ENCODE measurements at places on chromosomes 1 and 21.

DNA sequence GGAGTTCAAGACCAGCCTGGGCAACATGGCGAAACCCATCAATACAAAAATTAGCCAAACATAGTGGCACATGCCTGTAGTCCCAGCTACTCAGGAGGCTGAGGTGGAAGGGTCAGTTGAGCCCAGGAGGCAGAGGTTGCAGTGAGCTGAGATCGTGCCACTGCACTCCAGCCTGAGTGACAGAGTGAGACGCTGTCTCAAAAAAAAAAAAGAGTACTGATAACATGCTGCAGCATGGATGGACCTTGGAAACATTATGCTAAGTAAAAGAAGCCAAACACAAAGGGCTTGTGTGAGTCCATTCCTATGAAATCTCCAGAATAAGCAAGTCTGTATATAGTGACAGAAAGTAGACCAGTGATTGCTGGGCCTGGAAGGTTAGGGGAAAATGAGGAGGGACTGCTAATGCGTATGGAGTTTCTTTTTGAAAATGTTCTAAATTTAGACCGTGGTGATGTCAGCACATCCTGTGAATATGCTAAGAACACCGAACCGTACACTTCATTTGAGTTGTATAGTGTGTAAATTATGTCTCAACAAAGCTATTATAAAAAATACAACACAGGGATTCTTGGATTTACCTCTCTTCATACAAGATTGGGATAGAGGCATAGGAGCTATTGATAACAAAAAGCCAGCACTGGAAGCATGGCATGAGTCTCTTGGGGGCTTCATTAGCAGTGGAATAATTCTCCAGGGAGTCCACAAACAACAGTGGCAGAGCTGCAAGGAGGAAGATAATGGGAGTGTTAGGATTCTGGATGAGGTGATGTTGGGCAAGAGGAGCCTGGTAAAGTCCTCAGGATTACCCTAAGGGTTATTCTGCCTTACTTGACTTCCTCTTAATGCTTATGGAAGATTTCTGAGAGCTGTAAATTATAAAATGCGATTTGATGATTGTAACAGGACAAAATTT lies 73.5 kb downstream of the TTC3 start:
- peaks cover 3% of the 10 kb centered on the region for H3K36me3 ChIP-seq
- H3K4me3 ChIP-seq, result no peak overlapping the region
- H3K27me3 ChIP-seq, result no peaks in the 10 kb centered on the region
- DNase-seq, result no peak
- H3K4me1 ChIP-seq, result no peaks in the 10 kb centered on the region

DNA sequence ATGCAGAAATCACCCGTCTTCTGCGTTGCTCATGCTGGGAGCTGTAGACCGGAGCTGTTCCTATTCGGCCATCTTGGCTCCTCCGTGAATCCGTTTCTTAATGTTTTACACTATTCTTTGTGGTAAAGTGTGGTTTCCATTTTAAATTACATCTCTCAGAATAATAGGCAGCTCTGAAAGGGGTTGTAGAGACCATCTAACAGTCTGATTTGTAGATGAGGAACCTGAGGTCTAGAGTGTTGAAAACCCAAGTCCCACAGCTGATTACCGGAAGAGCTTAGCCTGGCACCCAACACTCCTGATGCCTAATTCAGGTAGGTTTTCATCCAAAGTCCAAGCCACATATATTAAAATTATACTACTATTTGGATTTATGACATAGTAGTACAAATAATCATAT lies 144.0 kb downstream of the LEPR start:
- no peak for DNase-seq
- H3K36me3 ChIP-seq, result no peaks in the 10 kb centered on the region
- H3K27me3 ChIP-seq, result no peaks in the 10 kb centered on the region
- H3K4me1 ChIP-seq, result no peaks in the 10 kb centered on the region
- H3K4me3 ChIP-seq, result no peak overlapping the region

GRCh38 chr1:176691251-176692228 lies 228.6 kb downstream of the PAPPA2 start:
- H3K4me3 ChIP-seq, result no peak overlapping the region
- DNase-seq, result no peak
- no peaks in the 10 kb centered on the region for H3K4me1 ChIP-seq
- no peak overlapping the region for H3K27ac ChIP-seq

- peaks cover 61% of the 10 kb centered on the region for H3K4me1 ChIP-seq
- H3K4me3 ChIP-seq, result no peak overlapping the region
- H3K36me3 ChIP-seq, result peaks cover 57% of the 10 kb centered on the region
- no peak for DNase-seq
- peak overlapping the region; percentile 76 for H3K27ac ChIP-seq
- H3K27me3 ChIP-seq, result no peaks in the 10 kb centered on the region
These were observed 13.5 kb downstream of the VANGL1 start for GRCh38 chr1:115655306-115655663.

- no peak for DNase-seq
- no peaks in the 10 kb centered on the region for H3K36me3 ChIP-seq
- H3K27me3 ChIP-seq, result peaks cover 34% of the 10 kb centered on the region
- H3K4me1 ChIP-seq, result peaks cover 34% of the 10 kb centered on the region
These were observed 21.1 kb upstream of the TBX15 start for GRCh38 chr1:119009312-119009655.

GRCh38 chr1:60848583-60849188 lies 233.7 kb upstream of the NFIA start:
- H3K4me1 ChIP-seq, result no peaks in the 10 kb centered on the region
- H3K36me3 ChIP-seq, result no peaks in the 10 kb centered on the region
- no peak overlapping the region for H3K27ac ChIP-seq
- no peak for DNase-seq
- H3K27me3 ChIP-seq, result no peaks in the 10 kb centered on the region

DNA sequence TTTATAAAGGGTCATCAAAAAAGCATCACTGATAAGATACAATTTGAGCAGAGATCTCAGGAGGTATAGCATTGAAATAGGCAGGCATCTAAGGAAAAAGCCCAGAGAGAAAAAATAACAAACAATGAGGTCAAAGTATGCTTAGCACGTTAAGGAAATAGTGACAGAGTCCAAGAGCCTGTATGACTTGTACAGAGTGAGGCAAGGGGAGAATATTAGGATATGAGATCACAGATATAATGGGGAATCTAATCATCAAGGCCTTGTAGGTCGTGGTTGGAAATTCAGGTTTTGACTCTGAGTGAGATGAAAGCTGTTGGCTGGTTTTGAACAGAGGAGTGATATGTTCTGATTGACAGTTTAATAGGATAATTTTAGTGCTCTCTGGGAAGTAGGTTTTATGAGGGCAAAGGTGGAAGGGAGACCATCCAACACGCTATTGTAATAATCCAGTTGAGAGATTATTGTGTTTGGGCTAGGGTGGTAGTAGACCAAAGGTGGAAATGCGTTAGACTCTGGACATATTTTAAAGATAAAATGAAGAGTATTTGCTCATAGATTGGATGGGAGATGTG lies 644.6 kb upstream of the TMPRSS15 start:
- H3K36me3 ChIP-seq, result no peaks in the 10 kb centered on the region
- no peaks in the 10 kb centered on the region for H3K4me1 ChIP-seq
- H3K27ac ChIP-seq, result no peak overlapping the region
- DNase-seq, result no peak

DNA sequence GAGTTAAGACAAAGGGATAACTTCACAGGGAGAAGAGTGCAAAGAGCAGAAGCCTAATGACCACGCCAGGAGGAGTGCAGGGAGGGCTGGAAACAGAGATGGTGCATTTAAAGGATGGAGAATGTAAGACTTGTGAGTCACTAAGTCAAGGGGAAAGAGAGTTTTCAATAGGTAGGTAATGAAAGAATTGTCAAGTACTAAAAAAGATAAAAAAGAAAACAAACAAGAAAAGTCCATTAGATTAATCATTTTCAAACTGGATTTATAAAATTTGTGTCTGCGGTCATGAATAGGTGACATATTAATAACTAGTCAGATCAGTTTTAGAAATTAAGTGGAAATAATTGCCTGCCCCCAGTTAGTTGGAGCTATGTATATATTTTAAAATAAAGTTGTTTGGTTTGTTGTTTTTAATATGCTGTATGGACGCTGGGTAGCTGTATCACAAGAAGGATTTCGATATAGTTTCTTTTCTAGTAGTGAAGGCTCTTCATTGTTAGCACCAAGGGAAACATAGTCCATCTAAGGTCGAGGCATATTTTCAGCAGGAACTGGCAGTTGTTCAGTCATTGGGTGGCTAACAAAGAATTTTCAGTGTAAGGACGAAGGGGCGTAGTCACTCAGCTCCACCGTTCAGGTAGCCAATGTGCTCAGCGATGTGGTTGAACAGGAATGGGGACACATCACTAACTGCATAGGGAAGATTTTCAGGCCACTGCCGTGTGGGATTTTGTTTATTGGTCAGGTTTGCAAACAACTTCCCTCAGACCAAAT lies 203.0 kb downstream of the TGFB2 start:
- no peak for DNase-seq
- no peak overlapping the region for H3K27ac ChIP-seq
- H3K4me1 ChIP-seq, result no peaks in the 10 kb centered on the region
- H3K27me3 ChIP-seq, result no peaks in the 10 kb centered on the region
- no peaks in the 10 kb centered on the region for H3K36me3 ChIP-seq

DNA sequence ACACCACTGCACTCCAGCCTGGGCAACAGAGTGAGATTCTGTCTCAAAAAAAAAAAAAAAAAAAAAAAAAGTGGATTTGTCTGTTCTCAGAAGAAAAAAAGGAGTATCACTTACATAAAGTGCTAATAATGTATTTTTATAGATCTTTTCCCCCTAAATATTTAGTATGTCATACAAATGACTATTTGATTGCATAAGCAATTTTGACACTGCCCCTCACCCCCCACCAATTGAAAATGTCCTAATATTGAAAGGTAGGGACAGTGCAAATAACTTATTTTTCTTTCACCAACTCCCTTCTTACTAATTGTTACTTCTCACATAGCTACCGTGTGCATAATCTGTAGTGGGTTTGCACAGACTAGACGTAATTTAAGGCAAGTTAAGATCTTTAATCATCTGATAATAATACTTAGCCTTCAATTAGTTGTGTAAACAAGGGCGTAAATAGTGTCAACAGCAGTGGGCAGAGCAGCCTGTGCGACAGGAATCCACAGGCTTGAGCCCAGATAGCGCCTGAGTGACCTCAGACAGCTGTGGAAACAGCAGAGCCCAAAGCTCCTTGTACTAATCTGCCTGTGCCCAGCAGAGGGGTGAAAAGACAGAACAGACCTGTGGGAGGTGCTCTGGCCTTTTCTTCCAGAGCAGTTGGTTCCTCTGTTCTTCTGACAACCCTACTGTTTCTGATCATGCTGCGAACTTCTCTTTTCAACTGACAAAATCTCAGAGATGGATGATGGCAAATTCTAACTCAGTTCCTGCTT lies 4.5 kb upstream of the IER5 start:
- H3K27ac ChIP-seq, result no peak overlapping the region
- no peaks in the 10 kb centered on the region for H3K27me3 ChIP-seq
- no peaks in the 10 kb centered on the region for H3K36me3 ChIP-seq
- H3K4me3 ChIP-seq, result no peak overlapping the region
- no peak for DNase-seq

DNA sequence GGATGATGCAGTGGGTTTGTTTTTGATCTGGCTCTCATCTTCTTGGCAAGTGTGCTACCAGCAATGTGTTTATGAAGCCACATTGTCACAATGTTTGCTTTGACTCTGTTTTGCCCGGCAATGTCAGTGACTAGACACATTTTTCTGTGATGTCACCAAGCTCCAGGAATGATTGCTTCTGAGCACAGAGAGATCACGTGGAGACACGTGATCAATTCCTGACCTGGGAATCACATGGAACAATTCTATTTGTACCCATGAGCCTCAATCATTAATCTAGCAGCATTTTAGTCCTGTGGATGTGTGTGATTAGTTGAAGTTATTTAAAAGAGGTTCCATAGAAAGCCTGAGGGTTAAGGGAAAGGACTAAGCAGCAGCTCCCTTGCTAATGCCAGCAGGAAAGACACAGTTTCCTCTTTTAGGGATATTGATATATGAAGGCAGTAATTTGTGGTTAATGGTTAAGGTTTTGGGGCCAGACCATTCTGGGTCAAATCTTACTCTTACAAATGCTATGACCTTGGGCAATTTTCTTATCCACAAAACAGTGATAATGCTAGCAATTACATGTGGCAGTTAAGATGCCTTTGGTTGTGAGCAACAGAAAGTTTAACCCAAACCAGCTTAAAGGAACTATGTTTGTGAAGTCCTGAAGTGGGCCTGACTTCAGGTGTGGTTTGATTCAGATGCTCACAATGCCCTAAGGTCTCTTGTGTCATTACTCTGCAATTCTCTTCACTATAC lies 59.0 kb downstream of the FASLG start:
- no peak for DNase-seq
- H3K36me3 ChIP-seq, result no peaks in the 10 kb centered on the region
- H3K27ac ChIP-seq, result no peak overlapping the region
- peaks cover 22% of the 10 kb centered on the region for H3K4me1 ChIP-seq
- H3K4me3 ChIP-seq, result no peak overlapping the region

DNA sequence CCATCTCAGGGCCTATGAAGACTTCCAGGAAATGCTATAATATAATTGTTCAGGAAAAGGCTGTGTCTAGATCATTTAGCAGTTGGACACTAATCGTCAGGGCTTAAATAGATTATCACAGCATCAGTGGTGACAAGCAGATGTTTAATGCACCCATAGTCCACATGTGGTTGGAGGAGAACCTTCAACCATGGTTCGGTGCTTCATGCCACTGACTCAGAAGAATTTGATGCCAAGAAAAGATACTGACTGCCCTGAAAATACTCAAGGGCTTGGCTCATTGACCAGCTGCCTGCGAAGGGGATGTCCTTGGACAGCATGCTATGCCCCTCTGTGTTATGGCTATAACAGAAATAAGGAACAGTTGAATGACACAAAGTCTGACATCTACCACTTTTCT lies 175.7 kb downstream of the HHIPL2 start:
- no peak overlapping the region for H3K4me3 ChIP-seq
- DNase-seq, result no peak
- no peaks in the 10 kb centered on the region for H3K36me3 ChIP-seq

DNA sequence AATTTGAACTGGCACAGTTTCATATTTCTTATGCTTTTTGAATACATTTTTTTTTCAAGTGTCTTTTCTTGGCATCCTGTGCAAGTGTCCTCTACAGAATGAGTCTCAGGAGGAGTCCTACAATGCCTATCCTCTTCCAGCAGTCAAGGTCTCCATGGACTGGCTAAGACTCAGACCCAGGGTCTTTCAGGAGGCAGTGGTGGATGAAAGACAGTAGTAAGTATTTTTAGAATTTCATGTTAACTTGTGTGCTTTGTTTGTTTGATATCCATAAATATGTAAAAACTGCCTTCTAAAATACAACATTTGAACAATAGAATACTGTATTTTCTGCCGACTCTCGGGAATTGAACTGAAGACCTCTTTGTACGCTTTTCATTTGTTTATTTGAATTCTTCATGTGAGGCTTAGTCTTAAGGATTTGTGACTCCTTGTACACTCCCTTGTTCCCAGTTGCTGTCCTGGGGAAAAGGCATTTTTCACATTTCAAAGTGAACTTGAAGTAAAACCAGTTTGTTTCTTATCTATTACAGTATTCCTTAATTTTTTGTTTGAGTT lies 56.6 kb downstream of the NCF2 start:
- peaks cover 10% of the 10 kb centered on the region for H3K36me3 ChIP-seq
- H3K27me3 ChIP-seq, result no peaks in the 10 kb centered on the region
- DNase-seq, result no peak
- no peaks in the 10 kb centered on the region for H3K4me1 ChIP-seq

Measured in esophagus squamous epithelium (tissue), 5 donors.